CD4-positive, alpha-beta T cell treated with Interferon gamma for 1 hour (primary cell): ENCODE measurements at places on chromosomes 1 and 21.

DNA sequence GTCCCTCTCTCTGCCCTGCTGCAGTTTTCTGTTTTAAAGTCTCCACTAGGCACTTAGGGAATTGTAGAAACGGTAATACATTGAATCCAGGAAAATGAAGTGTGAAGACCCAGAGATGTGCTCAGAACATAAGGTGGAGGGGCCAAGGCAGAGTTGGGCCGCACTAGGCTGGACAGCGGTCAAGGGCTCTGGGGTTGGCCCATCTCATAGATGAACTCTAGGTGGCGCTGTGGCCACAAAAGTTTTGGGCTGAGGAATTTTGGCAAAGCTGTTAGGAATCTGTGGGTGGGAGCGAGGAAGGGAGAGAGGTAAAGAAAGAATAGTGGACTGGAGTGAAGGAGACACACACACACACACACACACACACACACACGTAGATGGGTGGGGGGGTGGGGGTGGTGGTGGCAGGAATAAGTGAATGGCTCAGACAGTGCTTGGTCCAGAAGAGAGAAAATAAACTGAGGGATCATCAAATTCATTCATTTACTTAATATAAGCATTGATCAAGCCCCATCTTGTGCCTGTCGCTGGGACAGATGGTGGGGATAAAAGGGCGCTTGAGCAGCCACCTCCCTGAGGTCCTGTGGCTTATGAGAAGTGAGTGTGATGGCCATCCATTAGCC, 258.5 kb downstream of the TRABD2B start:
- no peak for DNase-seq

GRCh38 chr1:186429017-186429416, 31.9 kb downstream of the PDC start:
- DNase-seq = no peak

- no peak for DNase-seq
Observed at GRCh38 chr1:58861506-58861905, 77.7 kb upstream of the JUN start.

DNA sequence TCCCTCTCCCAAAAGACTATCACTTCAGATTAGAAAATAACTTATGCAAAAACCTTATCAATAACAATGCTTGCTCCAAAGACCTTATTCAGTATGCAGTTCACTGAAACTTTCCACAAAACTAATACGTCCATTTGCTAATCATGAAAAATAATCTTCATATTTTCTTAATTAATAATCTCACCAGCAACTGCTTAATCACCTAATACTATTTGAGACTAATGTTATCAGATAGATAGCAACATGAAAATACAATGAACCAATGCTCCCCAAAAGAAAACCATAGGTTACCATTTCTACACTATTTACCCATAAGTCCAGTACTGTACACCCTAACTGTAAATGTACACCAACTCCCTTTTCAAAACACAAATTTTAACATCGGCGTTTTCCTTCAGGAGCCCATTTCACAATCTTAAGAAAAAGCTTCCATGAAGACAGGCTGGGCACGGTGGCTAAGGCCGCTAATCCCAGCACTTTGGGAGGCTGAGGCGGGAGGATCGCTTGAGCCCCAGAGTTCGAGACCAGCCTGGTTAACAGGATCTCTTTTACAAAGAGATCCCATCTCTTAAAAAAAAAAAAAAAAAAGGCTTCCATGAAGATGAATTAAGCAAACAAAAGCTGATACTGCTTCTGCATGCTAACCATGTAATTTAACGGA, 1.7 kb downstream of the GNB1 start:
- no peak for DNase-seq
